Left lung (tissue), 14 donors: ENCODE measurements at places on chromosomes 5 and 9. TPM values are rescaled to one million over a fixed set of nuclear protein-coding genes. Genes with fewer than 3 reads are reported as not detected.

GRCh38 chr5:109695005-109695926 is 5.5 kb downstream of the MAN2A1 start:
- H3K27me3 ChIP-seq = no peaks in the 10 kb centered on the region
- DNase-seq = no peak
- H3K36me3 ChIP-seq = no peaks in the 10 kb centered on the region
- no peak overlapping the region for H3K4me3 ChIP-seq

GRCh38 chr5:71839096-71839884 is 120.2 kb downstream of the CARTPT start:
- H3K36me3 ChIP-seq = no peaks in the 10 kb centered on the region
- no peaks in the 10 kb centered on the region for H3K4me1 ChIP-seq
- no peak for DNase-seq
- H3K27ac ChIP-seq = no peak overlapping the region
- H3K27me3 ChIP-seq = no peaks in the 10 kb centered on the region

DNA sequence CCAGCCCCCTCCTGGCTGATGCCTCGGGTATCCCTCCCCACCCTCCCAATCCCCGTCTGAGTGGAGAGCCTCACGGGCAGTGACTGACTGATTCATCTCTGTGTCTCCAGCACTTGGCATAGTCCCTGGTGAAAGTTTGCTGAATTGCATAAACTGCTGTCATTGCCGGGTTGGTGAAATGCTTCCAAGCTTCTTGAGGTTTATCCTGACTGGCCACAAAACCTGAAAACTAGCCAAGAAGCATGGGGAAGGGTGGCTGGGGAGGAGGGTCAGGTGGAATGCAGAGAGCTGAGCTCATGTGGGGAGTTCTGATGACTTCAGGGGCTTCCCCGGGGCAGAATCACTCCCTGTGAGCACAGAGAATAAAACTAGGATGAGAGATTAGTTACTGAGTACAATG is 56.9 kb upstream of the GGTA1 start:
- H3K36me3 ChIP-seq = no peaks in the 10 kb centered on the region
- DNase-seq = no peak
- no peak overlapping the region for H3K4me3 ChIP-seq
- H3K4me1 ChIP-seq = peaks cover 30% of the 10 kb centered on the region
- H3K27ac ChIP-seq = no peak overlapping the region
- no peaks in the 10 kb centered on the region for H3K27me3 ChIP-seq

DNA sequence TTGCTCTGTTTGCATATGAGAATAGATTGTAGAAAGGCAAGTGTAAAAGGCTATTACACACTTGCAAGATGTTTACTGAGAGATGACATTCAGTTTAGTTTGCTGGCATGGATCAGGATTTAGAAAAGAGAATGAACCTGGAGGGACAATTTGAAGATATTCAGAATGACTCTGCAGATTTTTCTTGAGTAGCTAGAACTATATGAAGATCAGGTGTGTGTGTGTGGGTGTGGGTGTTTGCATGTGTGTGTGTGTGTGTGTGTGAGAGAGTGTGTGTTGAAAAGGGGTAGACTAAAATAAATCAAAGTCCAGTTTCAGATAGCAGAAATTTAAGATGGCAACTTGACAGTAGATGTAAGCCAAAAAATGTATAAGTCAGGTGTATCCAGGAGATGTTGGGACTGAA is 74.0 kb upstream of the ANXA1 start:
- H3K4me1 ChIP-seq = no peaks in the 10 kb centered on the region
- no peak overlapping the region for H3K4me3 ChIP-seq
- DNase-seq = no peak
- H3K27me3 ChIP-seq = no peaks in the 10 kb centered on the region

DNA sequence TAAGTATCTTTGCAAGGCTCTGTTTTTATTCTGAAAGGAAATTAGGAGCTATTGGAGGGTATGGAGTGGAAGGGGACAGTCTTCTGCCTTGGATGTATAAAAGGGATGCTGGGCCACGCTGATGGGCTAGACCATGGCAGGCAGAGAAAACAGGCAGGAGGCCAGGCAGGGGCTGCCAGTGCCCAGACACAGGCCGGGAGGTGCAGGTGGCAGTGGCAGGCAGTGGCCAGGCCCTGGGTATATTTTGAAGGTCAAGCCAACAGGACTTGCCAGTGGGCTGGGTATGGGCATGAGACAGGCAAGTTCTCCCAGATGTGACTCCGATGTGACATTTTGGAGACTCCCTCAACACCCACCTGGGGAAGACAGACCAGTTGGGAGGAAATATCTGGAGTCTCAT is 131.9 kb downstream of the KCNIP1 start:
- H3K4me1 ChIP-seq = peaks cover 3% of the 10 kb centered on the region
- no peak for DNase-seq
- H3K27me3 ChIP-seq = no peaks in the 10 kb centered on the region
- no peak overlapping the region for H3K27ac ChIP-seq

GRCh38 chr9:127112735-127113161 is 9.7 kb downstream of the ANGPTL2 start:
- no peaks in the 10 kb centered on the region for H3K36me3 ChIP-seq
- H3K4me3 ChIP-seq = no peak overlapping the region
- peaks cover 15% of the 10 kb centered on the region for H3K4me1 ChIP-seq
- H3K27ac ChIP-seq = no peak overlapping the region

GRCh38 chr5:2574155-2574554 is 177.3 kb downstream of the IRX2 start:
- H3K4me3 ChIP-seq = no peak overlapping the region
- H3K4me1 ChIP-seq = no peaks in the 10 kb centered on the region
- no peaks in the 10 kb centered on the region for H3K27me3 ChIP-seq
- no peaks in the 10 kb centered on the region for H3K36me3 ChIP-seq
- DNase-seq = no peak
- H3K27ac ChIP-seq = no peak overlapping the region

DNA sequence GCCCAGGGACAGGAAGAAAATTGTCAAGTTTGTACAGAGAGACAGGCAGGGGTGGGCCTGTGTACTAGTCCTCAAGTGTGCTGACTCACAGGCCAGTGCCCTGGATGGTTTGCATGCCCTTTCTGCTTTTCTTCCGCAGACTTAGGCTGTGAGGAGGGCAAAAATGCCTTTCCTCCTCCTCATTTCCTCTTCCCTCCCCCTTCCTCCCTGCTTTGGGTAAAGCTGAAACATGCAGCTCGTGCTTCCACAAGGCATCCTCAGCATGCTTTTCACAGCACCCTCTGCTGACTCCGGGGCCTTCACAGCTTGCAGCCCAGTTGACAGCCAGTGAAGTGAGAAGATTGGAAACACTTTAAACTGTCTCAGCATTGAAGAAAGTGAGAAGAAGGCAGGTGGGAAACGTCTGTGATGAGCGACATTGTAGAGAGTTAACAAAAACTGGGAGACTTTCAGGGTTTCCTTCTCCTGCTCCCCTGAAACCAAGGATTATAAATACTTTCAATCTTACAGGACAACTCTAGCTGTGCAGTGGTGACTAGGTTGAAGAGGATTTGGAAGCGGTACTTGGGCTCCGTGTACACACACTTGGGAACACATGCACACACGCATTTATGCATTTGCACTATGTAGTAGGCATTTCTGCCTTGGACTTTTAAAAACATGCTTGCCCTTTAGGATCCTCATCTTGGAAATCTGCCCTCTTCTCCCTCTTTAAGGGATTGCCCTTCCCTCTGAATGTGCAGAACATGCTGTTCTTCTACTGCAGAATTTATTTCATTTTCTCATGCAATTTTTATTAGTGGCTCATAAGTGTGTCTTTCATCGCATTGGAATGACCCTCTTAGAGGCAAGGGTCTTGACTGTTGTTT is 138.8 kb downstream of the GRIA1 start:
- H3K27ac ChIP-seq = peak overlapping the region; percentile 20
- DNase-seq = peak; percentile 21
- H3K36me3 ChIP-seq = no peaks in the 10 kb centered on the region
- H3K4me1 ChIP-seq = peaks cover 3% of the 10 kb centered on the region

DNA sequence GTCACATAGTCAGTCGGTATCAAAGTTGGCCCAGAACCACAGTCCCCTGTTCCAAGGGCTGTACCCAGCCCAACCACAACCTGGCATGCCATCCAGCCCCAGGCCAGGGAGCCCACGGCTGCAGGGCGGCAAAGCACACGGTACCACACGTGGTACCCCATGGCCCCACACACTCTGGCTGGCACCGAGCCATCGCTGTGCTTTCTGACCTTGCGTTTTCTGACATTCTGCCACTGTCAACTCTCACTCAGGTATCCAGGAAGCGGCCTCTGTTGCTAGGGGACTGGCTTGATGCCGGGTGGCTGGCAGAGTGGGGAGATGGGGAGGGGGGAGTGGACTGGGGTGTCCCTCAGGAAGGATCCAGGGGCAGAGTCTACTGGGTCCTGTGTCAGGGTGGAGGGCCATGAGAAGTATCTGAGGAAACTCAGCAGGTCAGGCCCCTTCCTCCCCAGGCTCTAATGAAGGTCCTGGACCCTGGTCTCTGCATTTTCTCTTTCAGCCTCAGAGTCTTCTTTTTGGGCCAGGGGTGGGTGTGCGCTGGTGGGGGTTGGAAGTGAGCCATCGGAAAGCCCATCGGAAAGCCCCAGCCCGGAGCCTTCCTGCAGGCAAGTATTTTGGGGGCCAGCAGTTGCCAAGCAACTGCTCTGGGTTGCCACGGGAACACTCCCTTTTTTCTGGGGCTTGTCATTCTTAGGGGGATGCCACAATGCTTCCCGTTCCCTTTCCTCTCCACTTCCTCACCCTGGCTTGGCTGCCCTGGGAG is 21.0 kb upstream of the RALGDS start:
- H3K27me3 ChIP-seq = no peaks in the 10 kb centered on the region
- no peaks in the 10 kb centered on the region for H3K36me3 ChIP-seq
- no peak overlapping the region for H3K4me3 ChIP-seq
- peaks cover 69% of the 10 kb centered on the region for H3K4me1 ChIP-seq
- no peak overlapping the region for H3K27ac ChIP-seq
- no peak for DNase-seq

GRCh38 chr9:111940697-111941096 is 44.1 kb downstream of the UGCG start:
- no peak overlapping the region for H3K4me3 ChIP-seq
- H3K4me1 ChIP-seq = no peaks in the 10 kb centered on the region
- no peak overlapping the region for H3K27ac ChIP-seq
- no peaks in the 10 kb centered on the region for H3K36me3 ChIP-seq
- no peaks in the 10 kb centered on the region for H3K27me3 ChIP-seq
- no peak for DNase-seq

GRCh38 chr5:149079883-149080282 is 17.0 kb upstream of the SH3TC2 start:
- no peaks in the 10 kb centered on the region for H3K4me1 ChIP-seq
- no peak overlapping the region for H3K4me3 ChIP-seq
- H3K27ac ChIP-seq = no peak overlapping the region
- no peaks in the 10 kb centered on the region for H3K36me3 ChIP-seq
- H3K27me3 ChIP-seq = no peaks in the 10 kb centered on the region

DNA sequence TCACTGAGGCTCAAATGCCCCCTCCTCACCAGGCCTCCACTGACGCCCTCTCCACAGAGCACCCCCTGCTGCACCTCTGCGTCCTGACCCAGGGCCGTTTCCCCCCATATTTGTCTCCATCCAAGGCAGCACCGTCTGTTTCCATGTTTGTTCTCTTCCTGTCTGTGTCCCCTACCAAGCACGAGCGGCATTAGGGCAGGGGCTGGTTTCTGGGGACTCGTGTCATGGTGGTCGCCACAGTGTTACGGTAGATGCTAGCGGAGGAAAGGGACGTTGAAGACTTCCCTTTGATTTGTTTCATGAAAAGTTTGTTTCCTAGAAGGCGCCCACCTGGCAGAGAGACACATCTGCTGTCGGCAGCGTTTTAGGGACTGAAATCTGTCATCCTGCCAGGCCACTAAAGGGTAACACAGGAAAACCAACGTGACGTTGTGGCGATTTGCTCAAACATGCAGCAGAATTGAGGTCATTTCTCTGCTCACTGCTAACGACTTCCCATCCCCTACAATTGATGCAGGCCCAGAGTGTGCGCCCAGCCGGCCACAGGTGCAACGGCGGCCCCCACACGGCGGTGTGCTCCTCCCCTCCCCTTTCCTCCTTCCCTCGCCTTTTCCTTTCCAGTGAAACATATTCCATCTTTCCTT is 79.3 kb upstream of the IRX4 start:
- no peak overlapping the region for H3K4me3 ChIP-seq
- no peak overlapping the region for H3K27ac ChIP-seq
- no peaks in the 10 kb centered on the region for H3K36me3 ChIP-seq
- no peaks in the 10 kb centered on the region for H3K4me1 ChIP-seq
- DNase-seq = no peak

DNA sequence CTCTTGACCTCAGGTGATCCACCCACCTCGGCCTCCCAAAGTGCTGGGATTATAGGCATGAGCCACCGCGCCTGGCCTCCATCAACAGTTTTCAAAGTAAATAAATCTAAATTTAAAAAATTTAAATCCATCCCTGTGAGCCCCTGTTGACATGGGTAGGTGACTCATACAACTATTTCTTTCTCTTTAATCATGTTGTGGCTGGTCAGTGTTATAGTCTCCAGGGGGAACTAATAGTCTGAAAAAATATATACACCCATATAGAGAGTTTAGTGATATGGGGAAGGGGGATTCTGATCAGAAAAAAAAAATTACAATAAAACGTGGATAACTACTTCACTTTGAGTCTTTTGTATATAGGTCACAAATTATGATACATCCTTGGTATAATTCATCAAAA is 159.2 kb downstream of the ZNF608 start:
- no peak overlapping the region for H3K4me3 ChIP-seq
- DNase-seq = no peak
- no peaks in the 10 kb centered on the region for H3K27me3 ChIP-seq
- no peaks in the 10 kb centered on the region for H3K4me1 ChIP-seq

- H3K4me3 ChIP-seq = no peak overlapping the region
- H3K27ac ChIP-seq = no peak overlapping the region
- H3K36me3 ChIP-seq = no peaks in the 10 kb centered on the region
- DNase-seq = no peak
- H3K4me1 ChIP-seq = no peaks in the 10 kb centered on the region
- no peaks in the 10 kb centered on the region for H3K27me3 ChIP-seq
Observed at GRCh38 chr5:129228577-129228976, 134.0 kb downstream of the ISOC1 start.

GOLGA1 gene
- 18.8 TPM for polyA plus RNA-seq

MSMP gene
- polyA plus RNA-seq = not detected

PCDHB8 gene
- polyA plus RNA-seq = 3.7 TPM

SLU7 gene
- polyA plus RNA-seq = 60.6 TPM

TMOD1 gene
- 2.1 TPM for polyA plus RNA-seq

NR2F1 gene
- polyA plus RNA-seq = 203 TPM

LCN6 gene
- polyA plus RNA-seq = not detected
